ENCODE measurements at places on chromosomes 3 and 15. TPM values are rescaled to one million over a fixed set of nuclear protein-coding genes. Genes with fewer than 3 reads are reported as not detected.

GRCh38 chr3:123096731-123097130 is 29.9 kb downstream of the PDIA5 start:
- DNase-seq = peak; percentile 37

DZIP3 gene
- total RNA-seq = 59.6 TPM

CACNA2D3 gene
- 11.2 TPM for total RNA-seq

KLHDC8B gene
- 11.7 TPM for total RNA-seq

DNA sequence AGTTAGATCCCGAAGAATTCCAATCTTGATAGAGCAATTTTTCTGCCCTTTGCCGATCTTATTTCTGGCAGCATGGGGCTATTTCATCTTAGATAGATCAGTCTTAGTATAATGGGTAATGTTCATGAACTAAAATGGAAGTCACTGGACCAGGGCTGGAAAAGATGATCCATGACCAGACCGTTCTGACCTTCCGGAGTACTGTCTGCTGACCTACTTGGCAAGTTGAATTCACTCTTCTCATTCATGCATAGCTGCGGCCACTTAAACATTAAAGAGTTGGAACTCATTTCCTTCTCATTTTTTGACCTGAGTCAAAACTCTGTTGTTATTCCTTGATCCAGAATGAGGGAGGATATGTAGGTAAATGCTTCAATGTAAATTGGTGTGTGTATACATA is 32.5 kb downstream of the GMNC start:
- DNase-seq = no peak

- DNase-seq = no peak
Observed at GRCh38 chr3:113132571-113132996, 78.8 kb upstream of the BOC start.

- DNase-seq = no peak
Observed at GRCh38 chr15:57259568-57260040, 116.7 kb upstream of the CGNL1 start.

DNA sequence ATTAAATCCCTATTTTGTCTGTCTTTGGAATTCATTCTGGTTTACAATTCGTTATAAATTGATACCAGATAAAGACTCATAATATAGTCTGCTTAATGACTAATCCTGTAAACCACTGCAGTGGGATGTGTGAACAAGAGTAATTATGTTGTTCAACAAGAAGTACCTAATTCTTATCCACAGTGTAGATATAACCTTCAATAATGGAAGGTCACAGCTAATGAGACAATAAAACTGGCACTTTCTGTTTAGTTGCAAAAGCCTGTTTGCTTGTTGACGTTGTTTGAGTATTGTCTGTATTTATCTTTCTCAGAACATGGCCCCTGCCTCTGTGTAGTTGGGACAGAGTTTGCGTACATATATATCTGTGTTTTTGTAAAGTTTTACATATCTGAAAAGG is 26.7 kb downstream of the PIAS1 start:
- no peak for DNase-seq

DNA sequence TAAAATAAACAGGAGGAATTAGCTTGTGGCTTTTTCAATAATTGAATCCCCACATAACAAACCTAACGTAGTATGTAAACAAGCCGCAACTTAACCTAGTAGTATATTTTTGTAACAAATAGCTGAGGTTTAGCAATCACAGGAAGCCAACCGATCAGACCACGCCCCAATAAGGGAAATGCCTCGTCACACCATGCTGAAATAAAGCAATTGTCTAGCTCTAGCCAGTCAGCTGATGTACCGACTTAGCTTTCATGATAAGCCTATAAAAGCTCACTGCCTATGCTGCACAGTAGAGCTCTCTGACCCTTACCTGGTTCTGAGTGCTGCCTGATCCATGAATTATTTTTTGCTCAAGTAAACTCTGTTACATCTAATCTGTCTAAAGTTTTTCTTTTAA is 208.9 kb downstream of the ROBO1 start:
- no peak for DNase-seq

DNA sequence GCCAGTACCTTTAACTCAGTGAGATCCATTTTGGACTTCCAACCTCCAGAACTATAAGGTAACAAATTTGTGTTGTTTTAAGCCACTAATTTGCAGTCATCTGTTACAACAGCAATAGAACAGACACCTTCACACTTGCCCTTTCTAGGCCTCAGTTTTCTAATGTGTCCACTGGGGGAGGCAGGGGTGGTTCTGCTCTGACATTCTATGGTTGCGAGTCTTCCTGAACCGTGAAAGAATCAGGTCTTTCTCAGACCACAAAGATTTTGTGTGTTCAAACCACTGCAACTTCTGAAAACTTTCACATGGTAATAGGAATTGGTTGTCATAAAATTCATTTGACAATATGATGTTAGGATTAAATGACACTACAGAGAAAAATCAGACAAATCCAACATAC is 26.8 kb upstream of the CSTA start:
- no peak for DNase-seq

DNA sequence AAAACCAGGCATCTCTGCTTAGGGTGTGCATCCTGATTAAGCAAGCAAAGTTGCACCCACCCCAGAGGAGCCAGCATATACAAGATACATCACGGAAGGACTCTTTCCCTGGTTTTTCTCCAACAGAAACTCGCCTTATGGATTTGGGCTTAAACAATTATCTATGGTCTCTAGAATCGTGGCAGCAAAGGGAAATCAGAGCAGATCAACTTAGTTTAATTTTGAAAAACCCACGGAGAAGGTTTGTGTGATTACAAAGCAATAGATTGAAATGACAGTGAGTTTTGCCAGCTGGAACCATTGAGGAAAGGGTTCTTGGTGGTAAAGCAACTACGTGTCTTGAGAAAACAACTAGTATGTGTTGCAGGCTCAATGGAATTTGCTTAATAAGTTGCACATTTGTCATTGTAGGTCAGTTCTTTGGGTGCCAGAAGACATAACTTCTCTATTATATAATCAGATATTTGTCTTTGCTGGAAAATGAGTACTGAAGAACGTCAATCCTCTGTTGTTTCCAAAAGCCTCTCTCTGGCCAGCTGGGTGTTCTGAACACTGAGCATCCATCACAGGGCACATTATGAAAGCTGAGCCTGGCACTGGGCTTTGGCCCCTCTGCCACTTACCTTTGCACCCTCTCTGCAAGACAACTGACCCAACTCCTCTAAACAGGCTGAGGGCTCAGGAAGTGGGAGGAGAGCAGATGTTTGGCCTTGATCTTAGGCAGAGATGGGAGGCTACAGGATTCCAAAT is 75.7 kb upstream of the FBN1 start:
- DNase-seq = no peak

DNA sequence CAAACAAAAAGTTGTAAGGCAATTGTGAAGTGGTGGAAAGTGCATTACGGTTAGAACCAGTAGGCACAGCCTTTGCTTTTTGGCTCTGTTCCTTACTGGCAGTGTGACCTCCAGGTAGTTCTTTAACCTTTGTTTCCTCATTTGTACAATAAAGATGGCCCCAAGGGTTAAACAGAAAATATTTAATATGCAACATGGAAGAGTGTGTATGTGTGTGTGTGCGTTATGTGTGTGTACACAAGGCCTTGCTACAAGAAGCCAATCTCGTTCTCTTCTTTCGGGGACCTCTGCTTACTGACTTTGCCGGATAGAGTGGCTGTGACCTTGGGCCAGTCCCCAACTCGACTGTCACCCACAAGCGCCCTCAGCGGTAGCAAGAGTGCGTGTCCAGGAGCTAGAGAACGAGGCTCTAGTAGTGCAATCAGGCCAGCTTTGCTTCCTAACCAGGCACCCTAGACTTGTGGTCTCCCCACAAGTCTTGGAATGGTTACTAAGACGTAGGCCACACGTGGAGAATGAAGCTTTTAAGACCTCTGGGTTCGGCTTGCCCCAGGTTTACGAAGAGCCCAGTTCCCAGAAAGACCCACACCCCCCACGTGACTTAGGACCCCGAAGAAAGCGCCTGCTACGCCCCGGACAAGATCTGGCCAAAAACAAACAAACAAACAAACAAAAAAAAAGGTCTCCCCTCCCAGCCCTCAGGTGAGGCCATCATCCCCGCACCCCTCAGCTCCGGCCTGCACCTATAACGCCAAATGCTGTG is 593 bp downstream of the CIAO2A start:
- no peak for DNase-seq

- no peak for DNase-seq
Observed at GRCh38 chr3:4746241-4746958, 232.8 kb upstream of the BHLHE40 start.

DNA sequence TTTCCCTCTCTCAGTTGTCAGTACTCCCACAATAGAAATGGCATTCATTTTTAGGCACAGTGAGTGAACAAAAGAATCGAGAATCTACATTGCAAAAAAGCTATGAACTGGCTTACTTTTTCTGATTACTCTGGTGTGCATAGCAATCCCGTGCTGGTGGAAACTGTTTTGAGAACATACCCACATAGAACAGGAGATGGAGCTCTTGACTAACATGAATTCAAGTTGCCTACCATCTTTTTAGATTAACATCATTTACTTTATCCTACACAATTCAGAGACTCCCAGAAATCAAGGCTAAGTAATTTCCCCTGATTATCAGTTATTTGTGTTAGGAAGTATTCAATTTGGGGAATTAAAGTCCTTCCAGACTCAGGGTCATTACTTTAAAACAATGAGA is 326.6 kb downstream of the ARPP21 start:
- DNase-seq = no peak

WWTR1 gene
- 8.0 TPM for total RNA-seq

Measured in occipital lobe (tissue), 3 donors.